ENCODE measurements at places on chromosomes 1 and 21.

DNA sequence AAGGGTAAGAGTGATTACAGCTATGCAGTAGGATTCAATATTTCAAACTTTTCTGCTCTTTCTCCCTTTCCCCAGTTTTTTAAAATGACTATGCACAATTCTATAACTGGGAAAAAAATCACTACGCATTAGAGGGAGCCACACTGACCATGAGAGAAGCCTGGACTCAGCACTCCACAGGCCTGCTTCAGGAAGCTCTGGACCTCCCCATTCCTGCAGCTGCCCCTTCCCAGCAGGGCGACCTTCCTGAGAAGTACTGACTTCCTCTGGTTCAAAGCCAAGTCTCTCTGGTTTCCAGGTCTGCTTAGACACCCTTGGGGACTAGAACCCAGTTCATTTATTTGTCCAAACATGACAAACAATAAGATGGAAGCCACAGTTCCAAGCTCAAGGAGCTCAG is 42.0 kb upstream of the CLSTN1 start:
- no peak for DNase-seq

GRCh38 chr1:159204161-159205141 is at the start of gene ACKR1:
Gene ACKR1 (plus strand): TSS chr1:159204875. CDS start chr1:159204960, 85 bp downstream.
- DNase-seq, result no peak

- DNase-seq, result no peak
Observed at GRCh38 chr1:153705484-153705883, 22.4 kb upstream of the INTS3 start.

- DNase-seq, result no peak
Observed at GRCh38 chr1:187336441-187337168, 507.9 kb downstream of the PLA2G4A start.

DNA sequence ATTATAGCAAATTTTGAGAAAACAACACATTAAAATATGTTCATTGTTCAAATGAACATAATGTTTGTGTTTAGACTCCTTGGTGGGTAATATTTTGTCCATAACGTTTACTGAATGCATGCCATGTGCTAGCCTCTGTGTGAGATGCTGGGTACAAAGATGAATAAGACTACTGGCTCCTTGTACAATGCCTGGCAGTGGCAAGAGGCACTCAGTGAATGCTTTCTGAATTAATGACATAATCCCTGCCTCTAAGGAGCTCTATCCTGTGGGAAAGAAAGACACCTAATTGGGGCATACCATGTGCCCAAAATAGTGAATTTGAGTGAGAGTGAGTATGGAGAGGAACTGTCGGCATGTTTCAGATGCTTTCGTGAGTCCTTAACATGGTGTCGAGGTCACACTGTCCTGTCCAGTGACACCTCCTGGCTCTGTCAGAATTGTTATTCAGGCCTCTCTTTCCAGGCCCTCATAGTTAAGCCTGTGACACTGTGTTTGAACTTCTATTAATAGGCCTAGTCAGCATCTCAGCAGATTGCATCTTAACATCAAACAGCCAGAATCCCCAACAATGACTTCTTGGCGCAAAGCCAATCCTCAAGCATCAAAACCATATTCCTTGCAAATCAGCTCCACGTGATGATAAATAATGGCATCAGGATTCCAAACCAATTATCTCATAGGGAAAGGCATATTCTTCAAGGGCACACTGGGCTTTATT is 32.8 kb upstream of the S1PR1 start:
- DNase-seq, result no peak

GRCh38 chr1:101081496-101082488 is 56.2 kb upstream of the DPH5 start:
- DNase-seq, result no peak

DNA sequence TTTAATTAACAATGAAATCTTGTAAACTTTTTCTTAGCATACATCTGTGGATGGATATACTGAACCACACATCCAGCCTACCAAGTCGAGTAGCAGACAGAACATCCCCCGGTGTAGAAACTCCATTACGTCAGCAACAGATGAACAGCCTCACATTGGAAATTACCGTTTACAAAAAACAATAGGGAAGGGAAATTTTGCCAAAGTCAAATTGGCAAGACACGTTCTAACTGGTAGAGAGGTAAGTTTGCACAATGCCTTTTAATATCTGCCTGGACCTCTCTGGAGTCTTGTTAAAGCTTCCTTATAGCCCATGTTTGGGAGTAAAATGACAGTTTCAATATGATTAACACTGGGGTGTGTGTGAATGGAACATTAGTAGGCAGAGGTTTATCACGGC is 51.4 kb downstream of the MARK1 start:
- no peak for DNase-seq

DNA sequence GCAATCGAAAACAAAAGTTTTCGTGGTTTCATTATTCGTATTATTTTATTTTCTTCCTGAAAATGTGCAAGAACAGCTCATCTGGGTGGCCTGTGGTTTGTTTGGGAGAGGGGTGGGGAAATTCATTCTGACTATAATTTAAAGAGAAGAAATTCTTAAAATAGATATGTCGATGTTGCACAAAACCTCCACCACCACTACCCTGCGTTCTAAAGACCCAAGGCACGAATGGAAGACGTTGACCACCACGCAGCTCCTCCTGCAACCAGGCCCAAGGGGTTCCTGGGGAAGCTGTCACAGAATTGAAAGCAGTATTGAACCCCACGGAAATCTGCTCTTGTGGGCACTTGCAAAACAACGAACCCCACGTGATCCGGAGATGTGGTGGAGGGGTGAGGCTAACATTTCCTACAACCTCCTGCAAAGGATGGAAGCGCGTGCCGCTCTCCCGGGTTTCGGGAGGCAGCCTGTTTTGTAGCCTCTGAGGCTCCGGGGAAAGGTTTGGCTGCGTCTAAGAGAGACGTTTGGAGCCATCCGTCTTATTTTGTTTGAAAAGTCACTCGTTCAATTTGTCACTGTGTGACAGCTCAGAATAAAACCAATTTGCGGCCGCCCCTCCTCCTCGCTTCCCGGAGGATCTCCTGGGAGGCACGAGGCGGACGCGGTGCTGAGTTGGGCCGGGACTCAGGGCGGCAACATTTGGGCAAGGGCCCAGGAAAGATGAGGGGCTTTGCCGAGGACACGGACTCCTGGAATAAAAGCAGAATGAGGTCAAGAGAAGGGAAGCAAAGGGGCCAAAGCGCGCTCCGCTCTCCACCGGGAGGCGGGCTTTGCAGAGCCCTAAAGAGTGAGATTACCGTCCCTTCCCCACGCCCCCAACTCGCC is 810 bp upstream of the HLX start:
- DNase-seq, result no peak

DNA sequence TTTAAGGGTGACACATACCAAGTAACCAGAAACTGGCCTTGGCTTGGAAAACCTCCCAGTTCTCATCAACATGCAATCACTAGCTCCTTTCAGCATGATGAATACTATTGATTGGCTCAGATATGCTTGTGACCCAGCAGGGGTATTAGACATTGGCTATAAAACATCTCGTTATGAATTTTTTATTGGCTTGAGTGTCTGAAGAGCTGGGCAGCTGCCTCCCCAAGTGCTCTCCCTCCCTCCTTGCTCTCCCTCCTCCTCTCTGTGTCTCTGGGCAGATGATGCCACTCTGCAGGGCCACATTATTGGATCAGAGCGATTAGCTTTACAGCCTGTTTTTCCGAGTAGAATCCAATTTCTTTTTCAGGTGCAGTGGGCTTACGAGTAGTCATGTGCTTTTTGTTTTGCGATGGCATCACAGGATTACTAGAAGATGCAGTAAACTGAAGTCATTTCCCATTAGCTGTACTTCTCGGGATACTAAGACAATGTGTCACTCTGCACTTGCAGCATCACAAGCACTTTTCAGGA is 79.3 kb upstream of the ATF3 start:
- DNase-seq, result no peak

- DNase-seq, result no peak
Observed at GRCh38 chr1:114509596-114510273, 1.3 kb downstream of the TRIM33 start.

GRCh38 chr1:207890136-207890738 is 20.7 kb downstream of the CD34 start:
- no peak for DNase-seq

- DNase-seq, result no peak
Observed at GRCh38 chr1:28173151-28173979, 3.1 kb downstream of the PTAFR start.

DNA sequence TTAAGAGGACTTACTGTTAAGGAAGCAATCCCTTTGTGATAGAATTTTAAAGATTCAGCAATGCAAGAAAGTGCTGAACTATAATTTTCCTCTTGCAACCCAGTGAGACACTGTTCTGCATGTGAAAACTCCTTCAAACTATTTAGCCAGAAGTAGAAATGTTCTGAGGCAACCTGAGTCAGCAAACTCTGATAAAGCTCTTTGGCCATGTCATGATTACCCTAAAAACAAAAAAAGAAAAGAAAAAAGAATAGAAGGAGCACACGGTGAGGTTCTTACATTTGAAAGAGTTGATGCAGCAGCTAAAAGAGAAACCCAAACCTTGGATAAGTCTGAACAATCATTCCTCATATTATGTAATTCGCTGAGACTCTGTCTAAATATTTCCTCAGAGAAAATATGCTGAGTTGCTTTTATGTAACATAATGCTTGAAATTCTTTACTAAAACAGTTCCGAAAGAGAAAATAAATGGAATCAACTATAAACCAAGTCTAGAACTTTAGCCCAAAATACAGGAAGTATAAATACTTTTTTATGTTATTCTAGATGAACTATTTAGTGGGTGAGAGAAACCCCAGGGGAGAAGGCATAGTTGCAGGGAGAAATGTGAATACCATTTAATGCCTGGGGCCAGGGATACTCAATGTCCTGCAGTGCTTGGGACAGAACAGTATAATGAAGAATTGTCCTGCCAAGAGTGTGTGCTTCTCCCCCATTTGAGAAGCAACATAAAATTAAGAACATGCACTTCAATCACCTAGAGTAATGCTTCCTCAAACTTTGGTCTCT is 60.0 kb downstream of the INTS7 start:
- DNase-seq, result no peak

GRCh38 chr1:25867210-25867991 is 8.1 kb downstream of the PAQR7 start:
- no peak for DNase-seq

- DNase-seq, result no peak
Observed at GRCh38 chr1:235709018-235709417, 59.4 kb upstream of the GNG4 start.

DNA sequence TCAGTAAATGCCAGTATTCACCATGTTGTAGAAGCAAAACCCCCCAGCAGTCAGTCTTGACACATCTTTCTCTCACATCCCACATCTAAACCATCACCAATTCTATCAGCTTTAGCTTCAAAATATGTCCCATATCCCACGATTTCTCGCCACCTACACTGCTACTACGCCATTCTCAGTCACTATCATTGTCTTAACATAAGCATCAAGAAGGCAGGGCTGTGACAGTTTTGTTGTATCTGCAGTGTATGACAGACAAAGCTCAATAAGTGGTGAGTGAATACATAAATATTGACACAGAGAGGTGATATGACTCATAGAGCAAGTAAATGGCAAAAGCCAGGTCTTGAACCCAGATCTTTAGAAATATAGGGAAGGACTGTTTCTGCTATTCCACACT is 59.9 kb downstream of the JAK1 start:
- DNase-seq, result no peak

DNA sequence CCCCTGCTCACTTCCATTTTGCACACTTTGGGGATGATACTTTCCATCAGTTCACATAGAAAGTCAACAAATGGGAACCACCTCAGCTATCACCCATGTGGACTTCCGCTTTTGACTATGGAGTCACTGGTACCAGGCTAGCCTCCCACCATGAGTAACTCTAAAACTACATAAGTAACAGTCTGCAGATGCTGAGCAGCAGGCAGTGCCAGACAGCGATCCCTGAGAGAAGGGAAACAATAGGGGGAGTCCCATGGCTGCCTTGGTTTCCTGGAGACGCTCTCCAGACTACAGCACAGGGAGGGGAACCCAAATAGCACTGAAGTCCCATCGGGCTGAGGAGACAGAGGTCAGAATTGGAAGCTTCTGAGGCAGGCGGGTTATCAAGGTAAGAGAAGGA is 2.8 kb upstream of the TFF2 start:
- no peak for DNase-seq

DNA sequence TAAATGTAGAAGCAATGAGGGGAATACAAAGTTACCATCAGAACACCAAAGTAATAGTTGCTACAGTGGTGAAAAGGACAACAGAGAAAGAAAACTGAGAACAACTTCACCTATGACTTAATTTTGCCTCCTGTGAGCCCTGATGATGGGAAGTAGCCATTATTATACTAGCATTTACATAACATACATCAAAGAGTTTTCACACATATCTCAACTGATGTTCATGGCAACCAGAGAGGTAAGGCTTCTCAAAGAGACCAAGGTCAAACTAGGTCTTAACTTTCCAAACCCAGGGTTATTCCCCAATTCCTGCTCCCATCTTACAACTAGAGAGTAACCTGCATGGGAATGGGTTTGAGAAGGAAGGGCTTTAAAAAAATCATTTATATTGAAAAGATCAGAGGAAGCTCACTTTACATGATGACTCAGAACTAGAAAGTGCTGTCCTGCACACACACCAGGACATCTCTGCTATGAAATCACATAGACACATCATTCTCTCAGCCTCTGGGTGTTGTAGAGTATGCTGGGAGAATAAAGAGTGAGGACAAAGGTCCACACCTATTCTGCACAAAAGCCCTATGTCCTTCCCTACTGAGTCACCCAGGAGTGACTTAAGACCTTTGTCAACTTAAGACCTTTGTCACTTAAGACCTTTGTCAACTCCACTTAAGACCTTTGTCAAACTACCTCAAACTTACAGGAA is 179.7 kb downstream of the TNFSF18 start:
- no peak for DNase-seq

DNA sequence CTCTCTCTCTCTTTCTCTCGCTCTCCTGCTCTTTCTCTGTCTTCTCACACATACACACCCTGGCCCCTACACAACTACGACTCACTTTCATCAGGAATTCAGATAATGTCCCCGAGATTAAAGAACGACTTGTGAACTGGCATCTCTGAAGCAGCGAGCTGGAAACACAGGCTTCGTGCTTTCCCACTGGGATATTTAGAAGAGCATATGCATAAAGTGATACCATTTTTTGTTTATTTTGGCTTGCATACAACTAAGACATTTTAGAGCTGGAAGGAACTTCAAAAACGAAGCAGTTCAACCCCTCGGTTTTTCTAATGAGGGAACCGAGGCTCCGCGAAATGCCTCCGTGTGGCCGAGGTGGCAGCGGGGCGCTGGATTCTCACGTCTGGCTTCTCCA is 88.6 kb downstream of the ZBTB18 start:
- DNase-seq, result no peak

DNA sequence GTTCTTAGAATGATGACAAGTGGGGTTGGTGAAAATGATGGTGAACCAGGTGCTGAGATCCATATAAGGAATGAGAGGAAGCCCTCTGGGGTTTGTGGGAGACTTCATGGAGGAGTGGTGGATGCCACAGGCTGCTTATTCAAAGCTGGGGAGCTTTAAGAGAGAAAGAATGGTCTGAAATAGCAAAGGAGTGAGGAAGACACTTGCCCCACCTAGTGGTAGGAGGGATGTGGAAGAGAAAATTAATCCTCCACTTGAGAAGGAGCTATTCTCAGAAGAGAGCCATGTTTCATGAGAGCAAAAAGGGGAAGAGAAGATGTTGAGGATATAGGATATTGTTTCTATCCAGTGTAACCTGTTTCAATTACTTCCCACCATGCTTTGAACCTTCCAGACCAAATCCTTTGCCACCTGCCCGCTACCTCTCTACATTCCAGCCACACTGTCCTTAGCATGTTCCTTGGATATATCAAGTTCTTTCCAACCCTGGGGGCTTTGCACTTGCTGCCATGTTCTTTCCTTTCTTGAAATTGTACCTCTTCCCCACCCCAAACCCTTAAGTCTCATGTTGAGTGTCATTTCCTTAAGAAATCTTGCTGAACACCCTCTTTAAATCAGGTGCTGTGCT is 19.6 kb upstream of the ZNF648 start:
- no peak for DNase-seq

GRCh38 chr1:211710566-211711314 is 35.3 kb upstream of the NEK2 start:
- DNase-seq, result no peak

Measured in stimulated activated CD4-positive, alpha-beta T cell treated with anti-CD3 and anti-CD28 coated beads, Interleukin-15, amount 100 ng/mL, for 1 hour (primary cell).